Adipocyte (in vitro differentiated cells): ENCODE measurements at places on chromosomes 4 and X.

DNA sequence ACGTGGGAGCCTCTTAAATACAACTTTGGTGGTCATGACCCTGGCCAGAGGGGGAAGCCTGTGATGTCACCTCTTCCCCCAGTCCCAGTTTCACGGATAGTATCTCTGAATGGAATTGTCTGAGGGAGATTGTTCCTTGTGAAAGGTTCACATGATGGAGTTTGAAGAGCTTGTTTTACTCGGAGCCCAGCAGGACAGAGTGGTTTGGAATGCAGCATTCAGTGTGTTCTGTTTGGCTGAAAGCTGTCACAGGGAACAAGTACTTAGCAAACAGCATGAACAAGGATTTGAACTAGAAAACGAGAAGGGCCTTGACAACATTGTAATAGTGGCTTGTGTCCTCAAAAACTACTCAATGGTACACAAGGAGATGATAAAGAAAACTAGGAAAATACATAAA is 133.9 kb upstream of the CXorf66 start:
- DNase-seq: no peak

DNA sequence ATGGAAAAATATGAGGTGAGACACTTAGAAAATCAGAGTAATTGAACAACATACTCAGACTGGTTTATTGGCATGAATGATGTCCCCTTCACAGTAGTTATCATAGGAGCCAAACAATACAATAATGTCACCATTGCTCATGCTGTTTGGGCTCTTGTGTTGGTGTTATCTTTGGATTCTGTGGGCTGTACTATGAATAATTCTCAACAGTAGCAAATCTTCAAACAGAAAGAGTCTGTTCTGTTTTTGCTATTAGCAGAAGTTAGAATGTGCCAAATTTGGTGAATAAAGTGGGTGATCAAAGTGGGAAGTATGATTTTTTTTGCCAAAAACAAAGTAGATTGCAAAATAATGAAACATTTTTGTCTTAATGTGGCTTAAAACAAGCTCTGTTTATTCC is 58.3 kb downstream of the GRID2 start:
- no peak for DNase-seq

DNA sequence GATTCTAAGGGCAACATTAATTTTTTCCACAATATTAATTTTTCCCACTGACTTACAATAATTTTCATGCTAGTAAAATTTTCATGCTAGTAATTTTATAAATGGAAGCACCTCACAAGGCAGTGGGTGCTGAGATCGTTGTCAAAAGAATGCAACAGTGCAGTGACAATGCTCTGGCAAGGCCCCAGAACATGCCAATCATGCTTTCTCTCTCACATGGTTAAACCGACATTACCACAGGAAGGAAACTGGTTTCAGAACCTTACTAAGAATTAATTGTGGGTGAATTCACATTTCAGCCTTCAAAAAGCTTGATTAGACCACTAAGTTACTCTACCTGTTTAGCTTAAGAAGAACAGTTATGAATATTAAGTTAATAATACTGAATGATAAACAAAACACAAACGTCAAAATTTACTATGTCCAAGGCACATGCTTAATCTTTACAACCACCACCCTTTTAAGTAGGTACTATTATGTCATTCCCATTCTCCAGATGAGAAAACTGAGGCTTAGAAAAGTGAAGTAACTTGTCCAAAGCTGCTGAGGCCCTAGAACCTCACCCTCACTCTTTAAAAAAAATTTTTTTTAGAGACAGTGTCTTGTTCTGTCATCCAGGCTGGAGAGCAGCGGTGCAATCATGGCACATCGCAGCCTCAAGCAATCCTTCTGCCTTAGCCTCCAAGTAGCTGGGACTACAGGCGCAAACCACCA is 10.0 kb upstream of the OPHN1 start:
- DNase-seq: peak; percentile 40

DNA sequence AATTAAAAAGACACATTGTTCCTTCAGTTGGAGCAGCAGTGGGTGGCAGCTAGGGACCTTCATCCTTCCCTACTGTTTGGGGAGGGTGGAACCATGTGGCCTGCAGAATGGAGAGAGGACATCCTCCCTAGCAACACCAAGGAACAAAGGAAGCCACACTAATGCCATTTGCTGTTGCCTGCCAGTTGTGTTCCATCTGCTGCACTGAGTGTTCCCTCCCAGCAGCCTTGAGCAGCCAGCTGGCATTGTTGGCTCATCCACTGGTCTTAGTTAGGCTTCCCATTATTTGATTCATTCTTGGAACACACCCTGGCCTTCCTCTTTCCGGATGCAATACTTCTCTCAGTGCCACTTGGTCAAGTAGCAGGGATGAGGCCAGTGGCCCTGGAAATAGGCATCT is 25.0 kb upstream of the HMGB3 start:
- DNase-seq: no peak
